ENCODE measurements at places on chromosomes 2 and 18.

DNA sequence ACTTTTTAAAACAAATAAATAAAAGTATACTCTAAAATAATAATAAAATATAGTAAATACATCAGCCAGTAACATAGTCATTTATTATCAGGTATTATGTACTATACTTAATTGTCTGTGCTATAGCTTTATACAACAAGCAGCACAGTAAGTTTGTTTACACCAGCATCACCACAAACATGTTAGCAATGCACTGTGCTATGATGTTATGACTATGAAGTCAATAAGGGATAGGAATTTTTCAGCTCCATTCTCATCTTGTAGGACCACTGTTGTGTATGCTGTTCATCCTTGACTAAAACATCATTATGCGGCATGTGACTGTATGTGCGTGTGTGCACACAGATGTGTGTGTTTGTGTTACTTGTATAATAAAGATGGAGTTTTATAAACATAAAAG is 137.5 kb downstream of the LYPD6B start:
- no peak for ATAC-seq

DNA sequence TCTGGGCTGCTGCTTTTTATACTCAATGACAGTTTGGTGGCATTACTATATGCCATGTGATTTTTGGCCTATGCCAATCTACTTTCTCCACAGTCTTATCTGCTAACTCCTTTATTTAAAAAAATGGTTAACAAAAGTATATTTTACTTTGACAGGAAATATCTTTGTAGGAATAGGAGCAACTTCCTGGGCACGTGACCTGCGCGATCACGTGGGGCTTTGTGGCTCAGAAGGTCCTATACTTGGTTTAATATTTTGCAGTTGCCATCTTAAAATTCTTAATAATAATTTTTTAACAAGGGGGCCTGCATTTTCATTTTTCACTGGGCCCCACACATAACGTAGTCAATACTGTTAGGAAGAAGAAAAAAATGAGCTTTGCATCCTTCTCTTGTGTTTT is 249.7 kb downstream of the ACTR3 start:
- ATAC-seq, result no peak

- peak; percentile 44 for ATAC-seq
Measured at GRCh38 chr2:63755965-63756364, 85.7 kb upstream of the UGP2 start.

DNA sequence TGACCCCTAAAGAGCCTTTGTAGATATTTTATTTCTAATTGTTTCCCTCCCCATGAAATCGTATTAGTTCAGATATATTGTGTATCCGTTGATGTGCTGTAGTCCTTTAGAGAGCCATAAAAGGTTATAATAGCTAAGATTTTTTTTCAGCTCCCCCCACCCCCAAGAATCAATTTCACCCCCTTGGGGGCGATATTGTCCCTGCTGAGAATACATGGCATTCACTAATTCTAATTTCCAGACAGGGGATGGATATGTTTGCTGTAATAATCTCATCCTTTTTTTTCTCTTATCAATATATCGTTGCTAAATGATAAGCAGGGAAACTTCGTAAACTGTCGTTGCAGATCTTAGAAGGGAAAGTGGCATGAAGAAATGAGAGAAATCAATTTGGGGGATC is 530.7 kb downstream of the TMEM182 start:
- no peak for ATAC-seq

DNA sequence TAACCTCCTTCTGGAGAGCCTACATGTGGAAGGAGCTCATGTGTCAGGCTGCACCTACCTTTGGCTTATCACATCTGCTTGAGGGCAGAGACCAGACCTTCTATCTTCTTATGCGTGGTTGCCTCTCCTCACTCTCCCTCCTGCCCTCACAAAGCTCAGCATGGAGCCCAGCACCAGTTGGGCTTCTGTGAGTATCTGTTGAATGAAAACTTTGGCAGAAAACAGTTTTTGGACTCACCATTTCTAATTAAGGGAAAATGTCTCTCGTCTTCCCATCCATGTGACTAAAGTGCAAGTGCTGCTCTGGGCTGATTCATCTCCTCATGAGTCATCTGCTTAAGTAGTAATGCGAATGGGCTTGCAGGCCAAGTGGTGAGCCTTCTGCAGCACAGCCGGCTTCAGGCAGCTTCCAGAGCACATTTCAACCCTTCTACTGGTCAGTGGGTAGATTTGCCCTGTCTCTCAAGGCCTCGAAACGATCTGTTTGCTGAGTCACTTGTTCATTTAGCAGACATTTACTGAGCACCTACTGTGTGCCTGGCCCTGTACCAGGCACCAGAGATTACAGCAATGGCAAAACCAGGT is 102.6 kb downstream of the VSNL1 start:
- peak; percentile 95 for ATAC-seq
